ENCODE measurements at places on chromosomes 2 and 18.

DNA sequence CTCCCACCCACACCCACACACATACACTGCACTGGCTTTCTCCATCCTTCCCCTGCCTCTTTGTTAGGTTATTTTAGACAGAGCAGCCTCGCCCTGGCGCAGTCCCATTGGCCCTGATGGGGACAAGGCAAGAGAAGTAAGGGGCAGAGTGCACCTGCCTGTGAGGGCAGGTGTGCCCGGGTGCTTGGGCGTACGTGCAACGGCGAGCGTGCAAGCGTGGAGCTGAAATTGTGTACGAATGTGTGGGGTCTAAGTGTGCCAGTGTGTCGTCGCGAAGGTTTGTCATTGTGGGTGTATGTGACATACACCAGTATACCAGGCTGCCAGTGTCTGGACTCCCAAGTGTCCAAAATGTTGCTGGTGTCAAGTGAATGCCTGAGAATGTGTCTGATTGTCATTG is 544 bp downstream of the LRATD1 start:
- peak; percentile 30 for DNase-seq

DNA sequence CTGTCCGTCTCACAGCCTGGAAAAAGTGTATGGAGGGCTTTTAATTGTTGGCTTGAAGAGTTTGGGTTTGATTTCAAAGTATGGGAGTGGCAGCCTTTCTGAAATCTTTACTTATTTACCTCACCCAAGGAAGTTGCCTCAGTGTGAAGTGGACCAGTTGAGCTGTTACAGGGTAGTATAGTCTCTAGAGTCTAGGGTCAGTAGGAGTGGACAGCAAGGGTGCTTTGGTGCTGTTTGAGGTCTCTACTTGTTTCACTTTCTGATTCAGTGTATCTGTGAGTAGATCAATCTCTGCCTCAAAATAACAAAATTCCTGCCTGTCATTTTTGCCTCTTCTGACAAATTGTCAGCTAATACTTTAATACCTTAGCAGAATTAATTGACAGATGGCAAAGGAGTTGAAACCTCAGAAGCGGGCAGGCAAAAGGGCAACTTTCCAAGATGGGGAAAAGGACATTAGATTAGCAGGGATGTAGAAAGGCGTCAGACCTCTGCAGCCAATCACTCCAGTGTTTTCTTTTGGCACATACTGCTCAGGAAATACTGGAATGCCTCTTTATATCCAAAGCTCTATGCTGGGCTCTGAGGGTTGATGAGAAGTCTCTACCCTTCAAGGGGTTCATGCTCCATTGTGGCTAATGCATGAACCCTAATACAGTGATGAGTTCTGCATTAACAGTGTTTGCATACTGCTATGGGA is 5.9 kb downstream of the RIOK3 start:
- no peak for DNase-seq

GRCh38 chr18:29154758-29155725 is 978.1 kb upstream of the CDH2 start:
- no peak for DNase-seq

DNA sequence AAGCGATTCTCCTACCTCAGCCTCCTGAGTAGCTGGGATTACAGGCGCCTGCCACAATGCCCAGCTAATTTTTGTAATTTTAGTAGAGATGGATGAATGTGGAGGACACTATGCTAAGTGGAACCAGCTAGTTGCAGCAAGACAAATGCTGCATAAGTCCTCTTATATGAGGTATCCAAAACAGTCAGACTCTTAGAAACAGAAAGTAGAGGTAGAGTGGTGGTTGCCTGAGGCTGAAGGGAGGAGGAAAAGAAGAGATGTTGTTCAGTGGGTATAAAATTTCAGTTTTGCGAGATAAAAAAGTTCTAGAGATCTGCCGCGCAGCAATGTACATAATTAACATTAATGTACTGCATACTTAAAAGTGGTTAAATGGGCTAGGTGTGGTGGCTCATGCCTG is 145.3 kb upstream of the SPRED2 start:
- no peak for DNase-seq

DNA sequence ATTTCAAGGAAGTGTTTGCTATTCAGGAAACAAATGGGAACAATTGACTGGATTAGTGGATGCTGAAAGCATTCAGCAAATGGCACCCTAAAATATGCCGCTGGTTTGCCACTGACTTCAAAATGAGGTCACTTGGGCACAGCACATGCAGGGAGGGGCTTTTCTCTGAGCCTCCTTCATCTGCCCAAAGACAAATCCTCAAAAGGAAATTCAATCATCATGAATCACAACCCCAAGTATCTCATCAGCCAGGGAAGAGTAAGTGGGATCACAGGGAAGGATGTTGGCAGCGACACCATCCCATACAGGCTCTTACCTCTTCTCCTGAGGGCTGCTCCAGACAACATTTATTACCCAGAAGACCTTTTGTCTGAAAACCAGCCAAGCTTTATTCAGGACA is 14.4 kb upstream of the SP140L start:
- DNase-seq = no peak

- DNase-seq = no peak
These were observed 998.0 kb downstream of the DSC3 start for GRCh38 chr18:30044496-30044895.

DNA sequence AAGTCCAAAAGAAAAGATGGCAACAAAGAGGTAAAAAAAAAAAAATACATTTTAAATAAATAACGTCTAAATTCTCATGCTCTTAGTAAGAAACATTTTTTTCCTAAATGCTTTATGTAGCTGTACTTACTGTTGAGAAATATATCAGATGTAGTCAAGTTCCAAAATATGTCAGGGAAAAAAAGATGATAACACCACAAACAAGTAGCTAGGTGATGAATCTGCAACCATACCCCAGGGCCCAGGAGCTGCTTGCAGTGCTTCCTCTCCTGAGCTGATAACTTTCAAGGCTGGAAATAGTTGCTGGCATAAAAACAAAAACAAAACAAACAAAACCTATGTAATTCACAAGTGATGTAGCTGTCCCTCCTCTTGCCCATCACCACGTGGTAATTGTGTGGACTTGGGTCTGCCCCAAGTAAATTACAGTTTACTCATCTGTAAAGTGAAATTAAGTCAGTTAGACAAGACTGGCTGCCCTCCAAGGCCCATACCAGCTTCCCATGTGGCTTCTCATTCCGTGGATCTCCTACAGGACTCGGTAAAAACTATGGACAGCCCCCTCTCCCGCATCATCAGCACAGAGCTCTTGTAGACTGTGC is 82.6 kb downstream of the SP100 start:
- DNase-seq = no peak

All from GM23338 (cell line).